ENCODE measurements at places on chromosomes 7 and 10.

DNA sequence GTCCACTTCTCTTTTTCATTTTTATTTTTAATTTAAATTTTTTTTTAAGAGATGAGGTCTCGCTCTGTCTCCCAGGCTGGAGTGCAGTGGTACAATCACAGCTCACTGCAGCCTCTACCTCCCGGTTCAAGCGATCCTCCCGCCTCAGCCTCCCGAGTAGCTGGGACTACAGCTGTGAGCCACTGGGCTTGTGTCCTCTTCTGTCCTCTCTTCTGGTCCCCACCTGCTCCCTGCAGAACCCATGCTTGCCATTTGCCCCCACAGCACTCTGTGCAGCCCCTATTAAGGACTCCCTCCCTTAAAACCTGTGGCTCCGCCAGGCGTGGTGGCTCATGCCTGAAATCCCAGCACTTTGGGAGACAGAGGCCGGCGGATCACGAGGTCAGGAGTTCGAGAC lies 9.1 kb upstream of the FZD9 start:
- DNase-seq = no peak

GRCh38 chr7:22361320-22361719 lies 4.4 kb upstream of the RAPGEF5 start:
- DNase-seq = no peak

- no peak for DNase-seq
Measured at GRCh38 chr10:129622736-129623135, 155.7 kb downstream of the MGMT start.

DNA sequence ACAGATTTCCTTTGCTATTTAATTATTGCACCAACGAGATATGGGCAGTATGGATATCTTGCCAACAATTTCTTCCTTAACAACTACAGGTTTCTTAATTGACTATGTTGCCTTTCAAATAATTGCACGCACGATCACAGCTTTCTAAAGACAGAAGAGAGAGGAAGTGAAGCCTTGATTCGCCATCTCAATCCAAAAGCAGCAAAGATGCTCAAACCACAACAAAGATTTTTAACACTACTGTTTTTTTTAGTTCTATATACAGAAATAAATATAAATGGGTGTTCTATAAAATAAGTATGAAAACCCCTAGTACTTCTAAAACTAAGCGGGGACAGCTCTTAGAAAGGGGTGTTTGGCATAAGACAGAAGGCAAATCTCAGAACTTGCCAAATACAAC lies 251.3 kb downstream of the SFMBT2 start:
- DNase-seq = no peak

DNA sequence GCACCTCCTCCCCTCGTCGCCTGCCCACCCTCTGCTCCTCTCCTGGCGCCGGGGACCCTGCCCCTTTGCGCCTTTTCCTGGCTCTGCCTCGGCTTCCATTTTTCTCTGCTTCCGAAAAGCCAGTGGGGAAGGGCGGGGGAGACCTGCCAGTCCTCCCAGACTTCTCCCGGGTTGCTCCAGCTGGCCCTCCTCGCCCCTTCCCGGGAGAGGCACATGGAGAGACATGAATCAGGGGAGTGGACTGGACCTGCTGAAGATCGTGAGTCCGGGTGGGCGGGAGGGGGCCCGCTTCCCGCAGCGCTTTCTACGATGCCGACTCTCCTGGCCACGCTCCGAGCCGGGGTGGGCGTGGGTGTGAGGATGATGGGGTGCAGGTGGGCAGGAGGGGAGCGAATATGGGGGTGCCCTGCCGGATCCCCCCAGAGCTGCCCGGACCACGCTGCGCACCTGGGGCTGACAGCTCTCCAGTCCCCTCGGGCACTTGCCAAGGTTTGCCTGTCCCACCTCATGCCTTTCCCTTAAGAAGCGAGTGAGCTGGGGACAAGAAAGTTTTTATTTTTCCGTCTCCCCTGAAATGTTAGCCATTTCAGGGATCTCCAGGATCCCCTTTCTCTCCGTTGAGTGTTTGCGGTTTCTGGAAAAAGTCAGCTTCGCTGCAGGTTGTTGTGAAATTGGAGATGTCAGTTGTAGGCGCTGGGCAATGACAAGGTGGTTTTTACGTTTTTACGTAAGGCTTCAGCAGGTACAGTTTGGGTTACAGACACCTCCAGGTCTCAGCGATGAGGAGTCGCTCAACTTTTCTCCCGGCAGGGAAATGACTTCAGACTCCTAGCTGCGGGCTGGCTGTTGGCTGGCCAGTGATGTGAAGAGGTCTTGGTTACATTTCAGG lies 977 bp downstream of the CACNB2 start:
- no peak for DNase-seq
